ENCODE measurements at places on chromosomes 1 and 21.

GRCh38 chr1:219476716-219477115 lies 136.2 kb downstream of the ZC3H11B start:
- no peak for DNase-seq

- no peak for DNase-seq
These were observed 20.6 kb downstream of the PADI2 start for GRCh38 chr1:17098446-17099317.

DNA sequence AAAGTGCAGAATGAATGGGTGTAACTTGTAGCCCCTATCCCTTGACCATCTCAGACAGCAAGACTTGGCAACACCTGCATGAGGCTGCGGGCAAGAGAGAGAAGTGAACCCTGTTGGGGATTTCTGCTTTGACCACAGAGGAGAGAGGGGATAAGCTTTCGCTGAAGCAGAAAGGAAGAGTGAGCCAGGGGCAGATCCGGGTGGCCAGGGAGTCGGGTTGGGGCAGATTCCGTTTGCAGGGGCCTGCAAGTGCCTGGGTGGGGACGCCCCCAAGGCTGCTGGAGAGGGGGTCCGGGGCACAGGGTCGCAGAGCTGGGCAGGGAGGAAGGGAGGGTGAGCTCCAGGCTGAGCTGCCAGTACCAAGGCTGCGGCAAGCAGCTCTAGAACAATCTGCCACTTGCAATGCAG lies 25.3 kb upstream of the PIK3CD start:
- DNase-seq = no peak

DNA sequence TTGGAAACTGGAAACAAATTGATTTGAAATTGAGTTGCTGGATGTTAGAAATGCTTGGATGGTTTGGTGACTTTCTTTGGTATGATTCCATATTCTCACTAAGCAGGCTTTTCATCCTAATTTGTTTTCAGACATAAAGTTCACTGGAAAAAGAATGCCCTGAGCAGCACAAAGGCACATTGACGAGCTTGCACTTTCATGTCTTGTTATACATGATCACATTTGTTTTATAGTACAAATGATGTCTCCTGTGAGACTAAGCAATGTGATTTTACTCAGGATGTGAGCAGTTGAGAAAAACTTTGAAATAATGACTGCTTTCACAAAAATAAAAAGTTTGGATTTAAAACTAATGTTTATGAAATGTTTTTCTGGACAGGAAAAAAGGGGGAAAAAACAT lies 63.6 kb downstream of the KCNT2 start:
- no peak for DNase-seq

DNA sequence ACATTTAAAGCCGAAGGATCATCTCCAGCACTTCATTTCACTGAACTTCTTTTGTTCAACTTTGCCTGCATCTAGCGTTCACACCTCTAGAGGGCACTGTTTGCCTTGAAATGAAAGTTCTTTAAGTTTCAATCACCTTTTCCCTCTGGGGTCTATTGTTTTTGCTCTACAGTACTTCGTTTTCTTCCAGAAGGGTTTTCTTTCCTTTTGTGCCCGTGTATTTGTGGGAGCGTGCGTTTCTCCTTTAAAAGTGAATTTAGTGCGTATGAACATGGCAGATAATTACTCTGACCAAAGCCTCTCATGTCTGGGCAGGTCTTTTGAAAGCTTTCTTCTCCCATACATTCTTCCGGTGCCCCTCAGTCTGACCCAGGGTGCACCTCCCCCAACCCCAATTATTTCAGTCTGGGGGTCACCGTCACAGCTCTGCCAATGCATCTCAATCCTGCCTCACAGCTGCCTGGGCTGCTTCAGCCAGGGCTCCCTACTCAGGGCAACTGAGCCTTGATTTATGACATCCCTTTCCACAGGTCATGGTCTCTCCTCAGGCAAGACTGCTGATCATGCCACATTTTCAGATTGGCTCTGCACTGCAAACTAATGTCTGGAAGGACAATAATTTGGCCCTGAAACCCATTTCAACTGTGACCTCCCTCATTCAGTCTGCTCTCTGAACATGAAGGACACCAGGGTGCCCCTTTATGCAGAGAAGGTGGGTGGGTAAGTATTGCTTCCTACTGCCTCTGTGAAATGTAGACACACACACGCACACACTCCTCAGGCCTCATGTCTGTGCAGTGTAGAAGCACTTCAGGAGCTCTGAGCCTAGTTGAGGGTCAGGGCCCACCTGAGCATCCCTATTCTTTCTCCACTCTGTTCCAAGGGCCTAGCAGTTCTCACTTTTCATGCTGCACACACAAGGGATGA lies 88.6 kb downstream of the NUF2 start:
- DNase-seq = no peak

- no peak for DNase-seq
These were observed 1.2 kb downstream of the PKN2 start for GRCh38 chr1:88685259-88685620.

- DNase-seq = no peak
These were observed 32.1 kb downstream of the LRP8 start for GRCh38 chr1:53295726-53296116.

DNA sequence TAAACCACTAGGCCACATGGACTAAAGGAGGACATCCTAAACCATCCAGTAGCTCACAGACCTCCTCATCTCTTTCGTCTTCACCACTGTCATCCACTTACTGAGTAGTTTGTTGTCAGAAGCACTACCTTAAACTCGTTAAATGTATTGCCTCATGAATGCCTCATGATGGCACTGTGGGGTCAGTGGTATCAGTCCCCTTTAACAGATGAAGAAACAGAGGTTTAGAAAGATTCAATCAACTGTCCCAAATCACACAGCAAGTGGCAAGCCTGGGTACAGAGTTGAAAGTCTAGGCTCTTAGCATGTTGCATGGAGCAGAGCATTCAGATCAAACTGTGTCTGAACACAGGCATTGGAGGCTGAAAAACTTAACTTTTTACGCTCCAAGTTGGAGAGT lies 183.6 kb upstream of the KIAA0040 start:
- DNase-seq = no peak
